ENCODE measurements at places on chromosomes 1 and 21. TPM values are rescaled to one million over a fixed set of nuclear protein-coding genes. Genes with fewer than 3 reads are reported as not detected.

The TNFSF4 gene
- 17.6 TPM for total RNA-seq

DNA sequence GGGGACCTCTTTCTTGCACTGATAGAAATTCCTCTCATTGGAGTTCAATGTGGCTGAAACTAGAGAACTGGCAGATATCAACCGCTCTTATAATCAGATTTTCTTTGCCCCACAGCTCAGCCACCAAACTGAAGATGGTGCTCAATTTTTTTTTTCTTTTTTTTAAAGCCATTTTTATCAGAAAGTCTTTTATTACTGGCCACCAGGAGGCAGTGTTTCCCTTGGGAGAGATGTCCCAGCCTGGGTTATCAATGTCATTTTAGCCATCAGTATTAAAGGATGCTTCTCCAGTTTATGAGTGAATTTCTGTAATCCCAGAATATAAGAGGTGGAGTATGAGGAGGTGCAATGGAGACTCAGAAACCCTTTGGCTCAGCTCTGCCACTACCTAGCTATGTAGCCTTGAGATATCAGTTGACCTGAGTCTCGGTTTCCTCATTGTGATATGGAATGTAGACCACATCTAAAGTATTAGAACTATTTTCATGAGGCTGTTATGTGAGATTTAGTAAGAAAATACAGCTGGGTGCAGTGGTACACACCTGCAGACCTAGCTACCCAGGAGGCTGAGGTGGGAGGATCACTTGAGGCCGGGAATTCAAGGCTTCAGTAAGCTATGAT, 27.6 kb downstream of the CD244 start:
- DNase-seq, result no peak

DNA sequence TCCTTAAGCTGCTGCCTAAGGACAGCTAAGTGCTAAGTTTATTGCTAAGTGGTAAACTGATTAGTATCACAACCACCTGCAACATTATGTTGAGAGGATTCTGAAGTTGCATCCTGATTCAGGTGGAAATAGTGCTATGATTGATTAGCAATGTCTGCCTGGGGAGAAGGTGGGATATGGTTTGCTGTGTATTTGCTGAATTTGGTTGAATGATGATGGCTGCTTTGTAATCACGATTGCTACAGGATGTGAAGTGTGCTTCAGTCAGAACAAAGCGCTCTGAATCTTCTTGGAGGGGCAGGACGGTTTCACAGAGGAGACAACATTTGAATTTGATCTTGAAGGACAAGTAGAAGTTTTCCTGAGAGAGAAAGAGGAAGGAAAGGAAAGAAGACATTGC, 226.0 kb downstream of the ST6GALNAC3 start:
- DNase-seq, result no peak

GRCh38 chr1:246647113-246647512, 77.1 kb upstream of the SCCPDH start:
- peak; percentile 51 for DNase-seq

The S100A7A gene
- total RNA-seq, result not detected

The DENND2D gene
- total RNA-seq, result 21.2 TPM

DNA sequence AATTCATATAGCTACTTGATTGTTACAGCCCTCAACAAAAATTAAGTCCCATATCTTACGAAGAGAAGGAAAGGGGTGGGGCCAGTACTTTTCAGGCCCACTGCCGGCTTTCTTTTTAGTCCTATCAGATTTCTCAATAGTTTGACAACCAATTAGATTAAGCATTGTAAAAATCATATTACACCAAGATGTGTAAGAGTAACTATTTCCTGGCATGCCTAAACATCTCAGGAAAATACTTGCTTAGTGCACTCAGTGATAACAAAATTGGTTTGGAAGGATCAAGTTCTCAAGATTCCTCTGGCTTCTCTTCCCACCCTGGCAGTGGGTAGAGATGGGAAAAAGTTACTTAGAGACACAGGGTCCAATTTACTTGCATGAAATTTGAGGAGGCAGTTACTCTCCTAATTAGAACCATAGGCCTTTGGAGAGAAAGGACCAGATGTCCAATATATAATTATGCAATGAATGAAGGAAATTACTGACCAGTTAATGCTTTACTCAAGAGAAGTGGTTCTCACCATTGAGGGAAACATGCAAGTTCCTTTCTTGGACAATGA, 30.1 kb downstream of the STPG1 start:
- DNase-seq, result no peak

DNA sequence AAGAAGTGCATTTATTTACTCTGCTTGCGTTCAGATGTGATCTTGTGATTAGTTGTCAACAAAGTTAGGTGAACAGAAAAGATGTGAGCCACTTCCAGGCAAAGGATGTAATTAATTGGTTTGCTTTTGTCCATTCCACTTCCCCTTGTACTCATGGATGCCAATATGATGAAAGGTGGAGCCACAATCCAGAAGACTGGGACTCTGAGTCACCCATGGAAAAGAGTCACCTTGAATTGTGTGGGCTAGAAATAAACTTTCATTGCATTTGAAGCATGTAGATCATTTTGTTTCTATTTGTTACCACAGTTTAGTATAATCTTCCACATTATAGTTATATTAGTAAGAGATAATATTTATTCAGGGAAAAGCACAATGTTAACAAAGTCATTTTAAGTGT, 684.2 kb downstream of the LTN1 start:
- DNase-seq, result no peak

The LYPLAL1 gene
- 26.5 TPM for total RNA-seq

The RAD54L gene
- 24.5 TPM for total RNA-seq

The CACNA1S gene
- total RNA-seq, result 0.08 TPM

The VANGL2 gene
- total RNA-seq, result 3.8 TPM

DNA sequence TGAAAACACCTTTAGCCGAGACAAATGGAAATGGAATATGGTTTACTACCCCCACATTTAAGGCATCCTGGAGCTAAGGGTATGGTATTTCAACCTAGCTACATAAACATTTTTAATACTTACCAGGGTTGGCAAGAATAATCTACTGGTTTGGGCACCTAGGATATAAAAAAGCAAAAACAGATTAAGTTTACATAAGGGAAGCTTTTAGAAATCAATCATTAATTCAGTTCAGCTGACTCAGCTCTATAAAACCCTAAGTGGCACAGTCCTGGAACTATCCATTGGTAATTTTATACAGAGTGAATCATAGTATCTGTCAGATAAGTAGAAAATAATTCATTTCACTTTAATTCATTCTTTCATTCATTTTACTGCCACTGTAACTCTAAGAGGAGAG, 355.2 kb downstream of the VAV3 start:
- DNase-seq, result no peak

DNA sequence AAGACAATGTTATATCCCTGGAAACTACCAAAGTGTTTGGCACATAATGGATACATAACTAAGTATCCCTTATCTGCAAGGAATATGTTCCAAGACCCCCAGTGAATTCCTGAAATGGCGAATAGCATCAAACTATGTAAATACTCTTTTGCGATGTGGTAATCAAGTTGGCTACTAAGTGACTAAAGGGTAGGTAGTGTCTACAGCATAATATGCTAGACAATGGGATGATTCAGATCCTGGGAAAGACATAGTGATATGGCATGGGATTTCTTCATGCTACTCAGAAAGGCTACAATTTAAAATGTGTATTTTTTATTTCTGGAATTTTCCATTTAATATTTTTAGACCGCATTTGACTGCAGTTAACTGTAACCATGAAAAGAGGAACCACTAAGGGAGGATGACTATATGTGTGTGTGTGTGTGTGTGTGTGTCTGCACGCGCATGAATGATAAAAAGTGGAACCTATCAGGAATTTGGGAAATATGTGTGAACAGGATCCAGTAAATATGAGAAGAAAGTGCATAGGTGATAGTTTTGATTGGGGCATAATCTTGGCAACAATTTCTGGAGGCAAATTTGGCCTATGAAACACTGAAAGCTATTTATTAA, 1899.9 kb downstream of the NCAM2 start:
- no peak for DNase-seq

DNA sequence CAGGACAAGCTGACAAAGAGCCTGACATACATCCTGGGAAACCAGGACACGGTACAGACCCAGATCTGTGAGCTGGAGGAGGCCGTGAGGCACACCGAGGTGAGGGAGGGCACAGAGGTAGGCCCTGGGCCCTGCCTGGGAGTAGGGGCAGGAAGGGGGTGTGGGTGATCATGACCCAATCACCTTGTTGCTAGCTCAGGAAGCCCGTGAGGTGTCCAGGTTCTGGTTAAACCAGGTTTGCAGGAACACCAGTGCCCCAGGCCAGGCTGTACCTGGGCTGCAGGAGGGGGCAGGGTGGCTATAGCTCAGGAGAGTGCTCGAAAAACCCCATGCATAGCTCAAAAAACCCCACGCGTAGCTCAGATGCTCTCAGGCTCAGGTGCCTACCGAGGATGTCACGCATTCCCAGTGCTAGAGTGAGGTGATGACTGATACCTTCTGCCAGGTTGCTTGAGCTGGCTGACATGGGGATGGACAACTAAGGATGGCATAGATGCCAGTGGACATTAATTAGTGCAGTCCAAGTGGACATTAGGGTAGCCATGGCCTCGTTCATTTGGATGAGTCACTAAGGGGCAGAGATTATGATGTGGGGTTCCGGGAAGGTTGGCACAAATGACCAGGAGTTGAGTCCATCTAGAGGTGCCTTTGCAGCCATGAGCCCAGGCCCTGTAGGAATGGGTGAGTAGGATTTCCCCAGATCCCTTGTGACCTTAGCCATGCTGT, 3.7 kb downstream of the TRIM46 start:
- no peak for DNase-seq

The HES2 gene
- total RNA-seq, result 5.0 TPM

DNA sequence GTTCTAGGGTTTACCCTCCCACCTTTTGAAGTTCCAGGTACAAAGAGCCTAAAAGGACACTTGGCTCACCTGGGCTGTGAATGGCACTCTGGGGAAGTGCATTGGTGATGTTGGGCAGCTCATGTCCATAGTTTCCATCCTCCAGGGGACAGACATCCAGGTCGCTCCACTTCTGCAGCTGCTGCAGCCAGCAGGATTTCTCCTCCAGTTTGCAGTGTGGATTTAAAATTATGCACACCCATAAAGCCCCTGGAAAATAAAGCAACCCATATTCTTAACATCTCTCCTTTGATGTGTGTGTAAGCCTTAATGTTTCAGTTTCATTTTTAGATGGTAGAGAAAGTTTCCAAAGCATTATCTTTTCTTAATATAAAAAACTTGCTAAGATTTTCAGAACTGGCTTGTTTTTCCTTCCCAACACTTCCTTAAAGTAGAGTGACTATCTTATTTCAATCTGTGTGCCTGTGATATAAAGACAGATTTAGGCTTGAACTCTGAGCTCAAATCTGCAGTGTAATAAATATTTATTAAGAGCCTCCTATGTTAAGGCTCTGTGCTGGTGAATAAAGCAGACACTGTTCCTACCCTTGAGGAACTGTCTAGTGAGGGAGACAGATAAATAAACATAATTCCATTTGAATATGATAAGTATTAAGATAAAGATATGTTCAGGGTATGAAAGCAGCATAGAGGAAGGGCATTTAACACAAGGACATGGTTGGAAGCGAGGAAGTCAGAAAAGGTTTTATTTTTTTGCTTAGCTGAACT, 39.1 kb downstream of the UROD start:
- no peak for DNase-seq

The USP21 gene
- 49.5 TPM for total RNA-seq
